ENCODE measurements at places on chromosomes 12 and 14.

DNA sequence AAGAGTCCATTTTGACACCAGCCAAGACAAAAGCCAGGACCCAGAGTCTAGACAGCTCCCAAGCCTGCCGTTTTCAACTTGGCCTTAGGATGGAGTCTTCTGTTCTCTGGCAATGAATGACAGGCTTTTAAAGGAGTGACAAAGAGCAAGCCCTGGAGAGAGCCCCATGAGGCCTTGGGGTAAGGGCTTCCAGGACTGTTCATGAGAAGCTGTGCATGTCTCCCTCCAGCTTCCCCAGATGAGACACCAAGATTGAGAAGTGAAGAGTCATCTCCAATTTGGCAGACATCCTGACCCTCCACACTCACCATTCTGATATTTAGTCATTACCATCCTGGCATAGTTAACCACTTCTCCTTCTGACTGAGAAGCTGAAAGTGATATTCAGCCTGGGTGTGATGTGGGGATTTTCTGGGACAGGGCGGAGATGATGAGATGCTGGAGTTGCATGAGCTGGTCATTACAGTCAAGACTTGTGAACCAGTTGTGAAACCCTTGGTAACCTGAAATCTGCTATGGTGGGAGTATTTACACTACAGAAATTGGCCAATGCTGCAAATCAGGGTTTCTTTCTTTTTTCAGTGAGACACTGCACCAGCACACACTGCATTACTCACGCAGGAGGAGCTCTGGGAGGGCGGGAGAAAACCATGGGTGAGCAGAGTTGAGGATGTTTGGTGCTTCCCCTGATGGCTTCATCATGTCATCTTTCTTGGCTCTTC is 77.8 kb downstream of the VCPKMT start:
- peak; percentile 77 for DNase-seq

DNA sequence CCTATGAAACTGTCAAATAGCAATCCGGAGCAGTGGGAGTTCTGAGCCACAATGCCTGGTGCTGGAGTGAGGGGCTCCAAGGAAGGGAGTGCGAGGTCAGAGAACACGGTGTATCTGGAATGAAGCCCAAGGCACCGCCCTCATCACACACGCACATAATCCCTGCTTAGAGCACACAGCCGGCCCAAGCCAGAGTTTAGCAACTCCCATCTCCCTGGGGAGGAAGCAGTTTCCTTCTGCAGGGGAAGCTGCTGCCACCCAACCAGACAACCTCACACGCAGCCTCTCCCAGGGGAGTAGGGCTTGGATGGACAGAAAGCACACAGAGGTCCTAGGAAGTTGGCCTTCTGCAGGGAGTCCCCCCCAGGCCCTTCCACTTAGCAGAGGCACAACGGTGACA is 31.3 kb downstream of the ACTN1 start:
- no peak for DNase-seq

DNA sequence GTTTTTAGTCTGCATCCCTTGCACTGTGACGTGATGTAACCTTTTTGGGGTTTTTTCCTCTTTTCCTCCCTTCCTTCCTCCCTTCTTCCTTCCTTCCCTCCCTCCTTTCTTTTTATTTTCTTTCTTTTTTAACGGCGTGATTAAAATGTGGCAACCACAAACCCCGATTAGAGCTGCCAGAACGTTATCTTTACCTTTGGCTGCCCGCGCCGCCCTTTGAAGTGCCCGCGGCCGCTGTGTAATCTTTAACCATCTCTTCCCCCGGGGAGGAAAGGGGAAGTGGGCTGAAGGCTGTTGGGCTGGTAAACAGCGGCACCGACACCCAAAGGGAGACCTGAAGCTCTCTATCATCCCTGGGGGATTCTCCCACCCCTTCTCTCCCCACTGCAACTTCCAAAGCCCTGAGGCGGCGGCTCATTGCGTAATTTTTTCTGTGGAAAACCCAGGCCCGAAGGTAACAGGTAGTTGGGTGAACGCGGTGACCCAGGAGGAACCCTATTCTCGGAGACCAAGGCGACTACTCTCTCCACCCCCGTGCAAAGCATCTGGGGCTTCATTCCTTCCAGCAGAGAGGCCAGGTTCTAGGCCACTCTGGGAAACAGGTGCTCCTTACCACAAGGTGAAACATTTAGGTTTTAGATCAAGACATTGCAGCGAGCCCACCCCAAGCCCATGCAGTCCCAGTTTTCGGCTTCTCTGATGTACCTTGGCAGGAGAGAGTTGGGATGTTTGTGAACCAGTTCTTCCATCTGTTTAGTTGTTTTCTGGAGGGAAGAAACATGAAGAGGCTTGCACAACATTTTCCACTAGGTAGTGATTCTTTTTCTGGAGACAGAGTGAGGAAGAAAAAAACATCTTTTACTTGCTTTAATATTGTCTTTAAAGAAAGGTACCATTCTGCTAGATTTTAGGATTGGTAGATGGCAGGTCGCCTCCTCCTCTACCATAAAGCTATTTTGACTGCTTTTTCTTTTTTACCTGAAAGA is 1.5 kb downstream of the LGR5 start:
- DNase-seq = no peak

- no peak for DNase-seq
These were observed 52.7 kb downstream of the CCDC85C start for GRCh38 chr14:99551034-99551922.

DNA sequence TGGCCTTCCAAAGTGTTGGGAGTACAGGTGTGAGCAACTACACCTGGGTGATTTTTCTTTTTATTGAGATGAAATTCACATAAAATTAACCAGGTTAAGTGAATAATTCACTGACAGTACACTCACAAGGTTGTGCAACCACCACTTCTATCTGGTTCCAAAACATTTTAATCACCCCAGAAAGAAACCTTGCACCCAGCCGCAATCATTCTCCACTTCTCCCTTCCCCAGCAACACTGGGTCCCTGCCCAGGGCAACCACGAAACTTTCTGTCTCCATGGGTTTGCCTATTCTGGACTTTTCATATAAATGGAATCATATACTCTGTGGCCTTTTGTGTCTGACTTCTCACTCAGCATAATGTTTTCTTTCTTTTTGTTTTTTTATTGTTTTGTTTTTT is 26.3 kb upstream of the MLXIP start:
- no peak for DNase-seq

DNA sequence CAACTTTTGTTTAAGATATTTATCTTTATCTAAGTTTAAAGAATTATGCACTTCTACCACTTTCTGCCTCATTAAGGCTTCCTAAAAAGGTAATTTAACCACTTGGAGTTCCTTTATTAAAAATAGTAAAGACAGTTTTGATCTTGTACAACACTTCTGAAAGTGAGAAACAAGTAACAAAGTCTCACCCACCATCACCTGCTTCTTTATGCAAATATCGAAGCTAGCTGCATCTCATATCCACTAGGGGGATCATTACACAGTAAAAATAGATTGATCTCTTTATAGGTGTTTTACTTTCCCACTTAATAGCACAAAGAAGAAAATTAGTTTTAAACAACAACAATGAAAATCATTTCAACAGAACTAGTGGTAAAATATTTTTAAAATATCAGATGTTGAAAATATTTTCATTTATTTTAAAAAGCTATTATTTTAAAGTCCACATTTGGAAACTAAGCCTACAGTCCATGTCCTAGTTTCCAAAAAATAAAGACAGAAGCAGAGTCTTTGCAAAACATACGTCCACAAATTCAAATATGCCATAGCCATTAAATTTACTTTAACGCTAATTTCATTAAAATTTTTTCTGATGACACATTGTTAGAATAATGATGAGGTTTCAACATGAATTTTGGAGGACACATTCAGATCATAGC is 160.0 kb upstream of the SOX5 start:
- DNase-seq = no peak

DNA sequence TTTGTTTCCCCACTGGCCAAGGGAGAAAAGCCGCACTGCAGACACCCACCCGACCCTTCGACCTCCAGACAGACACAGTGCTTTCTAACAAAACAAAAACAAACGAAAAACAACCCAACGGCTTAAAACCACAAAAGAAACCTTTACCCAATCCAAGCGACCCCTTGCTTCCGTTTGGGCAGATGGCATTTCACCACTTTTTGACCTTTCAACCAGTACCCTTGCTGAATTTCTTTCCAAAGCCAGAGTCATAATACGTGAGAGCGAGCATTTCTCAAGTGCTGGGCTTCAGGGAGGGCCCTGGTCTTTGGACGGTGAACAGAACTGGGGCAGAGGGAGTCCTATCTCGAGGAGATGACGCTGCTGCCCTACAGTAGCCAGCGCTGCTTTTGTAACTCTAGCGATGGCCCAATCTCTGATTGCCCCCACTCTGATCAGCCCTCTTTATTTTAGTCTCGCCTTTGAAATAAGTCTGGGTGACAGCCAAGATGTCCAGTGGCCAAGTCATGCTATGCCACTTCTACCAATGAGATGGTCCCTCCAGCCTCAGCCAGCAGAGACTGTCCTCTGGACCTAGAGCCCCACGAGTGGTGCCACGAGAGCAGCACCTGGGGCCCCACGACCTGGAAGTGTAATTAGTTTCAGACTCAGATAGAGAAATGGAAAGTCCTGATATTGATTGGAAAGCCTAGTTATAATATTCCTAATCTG is 21.9 kb upstream of the ADIPOR2 start:
- DNase-seq = no peak
